ENCODE measurements at places on chromosomes 2 and 18. TPM values are rescaled to one million over a fixed set of nuclear protein-coding genes. Genes with fewer than 3 reads are reported as not detected.

GRCh38 chr18:7482342-7482741 is 84.8 kb upstream of the PTPRM start:
- no peak for DNase-seq

DNA sequence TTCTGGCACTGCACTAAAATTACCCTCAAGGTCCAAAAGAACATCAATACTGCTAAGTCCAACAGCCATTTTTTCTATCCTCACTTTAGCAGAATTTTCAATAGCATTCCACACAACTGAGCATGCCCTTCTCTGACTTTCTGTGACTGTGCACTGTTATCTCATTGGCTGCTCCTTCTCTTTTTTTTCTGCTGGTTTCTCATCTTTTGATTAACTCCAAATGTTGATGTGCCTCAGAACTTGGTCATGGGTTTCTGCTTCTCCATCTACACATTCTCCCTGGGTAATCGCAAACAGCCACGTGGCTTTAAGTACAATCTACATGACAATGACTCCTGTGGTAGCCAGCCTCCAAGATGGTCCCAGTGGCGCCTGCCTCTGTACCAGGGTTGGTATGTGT is 75.0 kb upstream of the CD226 start:
- no peak for DNase-seq

GRCh38 chr18:10923551-10924070 is 225.8 kb downstream of the PIEZO2 start:
- DNase-seq, result no peak

DNA sequence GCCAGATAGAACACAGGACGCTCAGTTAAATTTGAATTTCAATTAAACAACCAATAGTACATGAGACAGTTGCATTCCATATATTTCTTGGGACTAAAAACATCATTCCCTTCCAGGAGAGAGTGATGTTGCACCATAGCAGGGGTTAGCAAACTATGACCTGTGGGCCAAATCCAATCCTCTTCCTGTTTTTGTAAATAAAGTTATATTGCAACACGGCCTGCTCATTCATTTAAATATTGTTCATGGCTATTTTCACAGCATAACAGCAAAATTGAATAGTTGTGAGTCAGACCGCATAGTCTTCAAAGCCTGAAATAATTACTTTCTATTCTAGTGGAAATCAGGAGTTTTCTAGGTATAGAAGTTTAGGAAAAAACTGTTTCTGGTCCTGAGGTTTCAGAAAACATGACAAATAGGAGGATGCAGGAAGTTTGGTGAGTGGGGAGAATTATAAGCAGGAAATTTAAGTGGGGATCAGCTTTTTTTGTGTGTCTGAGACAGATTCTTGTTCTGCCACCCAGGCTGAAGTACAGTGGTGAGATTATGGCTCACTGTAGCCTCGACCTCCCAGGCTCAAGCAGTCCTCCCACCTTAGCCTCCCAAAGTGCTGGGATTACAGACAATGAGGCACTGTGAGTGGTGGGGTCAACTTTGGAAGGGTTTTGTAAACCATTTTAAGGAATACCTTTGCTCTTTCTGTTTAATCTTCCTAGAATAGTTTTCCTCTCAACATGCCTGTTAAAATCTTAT is 131.5 kb downstream of the SOCS6 start:
- DNase-seq, result no peak

DNA sequence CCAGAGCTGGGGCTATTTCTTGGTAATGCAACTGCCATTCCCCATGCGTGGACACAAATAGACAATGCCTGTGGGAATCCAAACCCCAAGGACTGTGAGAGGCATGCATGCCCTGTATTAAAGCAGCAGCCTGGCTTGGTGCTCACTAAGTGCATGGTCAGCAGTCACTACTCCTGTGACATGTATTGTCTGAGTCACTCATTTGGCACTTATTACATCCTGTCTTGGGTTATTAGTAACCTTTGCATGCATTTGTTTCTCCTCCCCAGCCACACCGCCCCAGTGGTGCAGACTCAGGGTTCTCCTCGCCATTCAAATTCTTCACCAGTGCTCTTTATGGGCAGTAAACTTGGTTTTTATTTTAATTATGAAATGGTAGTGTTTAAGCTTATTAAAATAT is 30.2 kb downstream of the PRKCE start:
- DNase-seq, result no peak

GRCh38 chr18:38664929-38665328 is 1099.3 kb upstream of the CELF4 start:
- DNase-seq, result no peak

DNA sequence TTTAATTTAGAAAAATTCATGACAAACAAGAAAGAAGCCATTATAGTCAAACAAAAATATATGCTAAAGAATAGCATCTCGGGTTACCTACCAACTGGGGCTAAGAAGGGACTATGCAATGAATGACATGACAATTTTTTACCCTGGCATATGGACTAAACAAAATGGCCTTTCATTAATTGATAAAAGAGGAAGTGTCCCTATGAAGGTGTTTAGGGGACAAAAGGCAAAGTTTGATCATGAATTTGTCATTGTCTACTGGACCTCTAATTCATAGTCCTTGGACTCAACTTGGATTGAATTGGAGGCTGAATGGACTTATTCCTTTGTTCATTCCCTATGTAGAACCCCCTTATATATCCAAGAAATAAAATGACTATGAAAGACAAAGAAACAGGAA is 12.7 kb downstream of the MAIP1 start:
- DNase-seq, result no peak

DNA sequence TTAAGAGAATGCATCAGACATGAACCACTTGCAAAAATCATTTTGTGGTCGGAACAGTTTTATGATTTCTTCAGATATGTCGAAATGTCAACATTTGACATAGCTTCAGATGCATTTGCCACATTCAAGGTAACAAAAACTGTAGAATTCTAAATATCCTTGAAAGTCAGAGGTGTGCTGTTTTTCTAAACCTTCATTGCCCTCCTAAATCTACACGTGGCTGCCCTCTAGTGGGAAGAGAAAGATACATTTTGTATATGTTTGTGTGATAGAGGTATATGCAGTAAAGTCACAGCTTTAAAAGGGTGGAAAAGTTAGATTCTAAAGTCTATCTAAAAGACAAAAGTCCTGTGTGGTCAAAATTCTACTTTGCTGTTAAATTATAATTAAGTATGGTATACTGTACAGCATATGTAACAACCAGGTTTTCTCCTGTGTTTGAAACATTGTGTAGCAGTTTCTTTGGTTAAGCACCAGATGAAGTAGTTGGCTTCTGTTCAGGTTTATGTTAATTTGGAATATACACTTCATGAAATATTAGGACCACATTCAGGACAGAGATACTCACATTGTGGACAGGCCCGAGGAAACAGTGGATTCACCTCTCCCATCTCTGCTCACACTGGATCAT is 65.9 kb upstream of the ITM2C start:
- DNase-seq, result no peak

- no peak for DNase-seq
Measured at GRCh38 chr2:101145406-101145805, 5.8 kb downstream of the TBC1D8 start.

Gene PMAIP1
- 0.58 TPM for total RNA-seq

Gene DIPK1C
- total RNA-seq, result 6.4 TPM

Gene ATAD2B
- 7.9 TPM for total RNA-seq

Gene IL1F10
- not detected for total RNA-seq

Gene DCDC2C
- not detected for total RNA-seq

Gene KIF5C
- 0.47 TPM for total RNA-seq

Data from left ventricle myocardium inferior (tissue), 1 donor.